Stimulated activated CD8-positive, alpha-beta memory T cell treated with anti-CD3 and anti-CD28 coated beads, Interleukin-7, amount 100 ng/mL, for 1 hour (primary cell): ENCODE measurements at places on chromosomes 5 and 9.

GRCh38 chr9:117407436-117408022 lies 7.3 kb downstream of the ASTN2 start:
- DNase-seq: no peak

GRCh38 chr5:136061630-136062365 lies 33.0 kb downstream of the TGFBI start:
- no peak for DNase-seq

DNA sequence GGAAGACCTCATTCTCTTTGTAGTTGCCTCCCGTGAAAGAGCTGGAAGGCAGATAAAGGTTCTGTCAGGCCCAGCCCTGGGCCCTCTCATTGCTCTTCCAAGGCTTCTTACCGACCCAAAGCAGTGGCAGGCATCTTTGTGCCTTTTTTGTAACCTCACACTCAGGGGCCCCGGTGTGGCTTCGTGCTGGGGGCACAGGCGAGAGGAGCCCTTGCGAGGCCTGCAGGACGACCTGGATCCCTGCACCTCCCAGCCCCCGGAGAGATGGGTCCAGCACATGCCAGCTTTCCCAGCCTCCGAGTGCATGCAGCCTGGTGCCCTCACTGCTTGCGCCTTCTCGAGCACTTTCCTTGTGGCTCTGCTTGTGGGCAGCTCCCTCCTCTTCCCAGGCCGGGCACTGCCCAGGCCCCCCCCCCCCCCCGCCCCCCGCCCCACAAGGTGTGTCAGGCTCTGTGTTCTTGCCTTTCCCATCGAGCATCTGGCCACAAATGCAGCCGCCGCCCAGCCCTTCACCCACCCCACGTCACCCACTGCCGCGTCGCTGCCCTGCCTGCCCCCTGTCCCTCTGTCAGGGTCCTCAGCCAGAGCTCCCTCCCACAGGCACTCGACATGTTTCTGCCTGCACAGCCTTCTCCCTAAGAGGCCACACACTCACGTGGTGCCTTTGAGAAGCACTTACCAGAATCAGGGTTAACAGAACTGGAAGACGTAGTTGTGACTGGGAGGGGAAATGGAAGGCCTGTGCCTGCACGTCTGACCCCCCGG lies 63.7 kb upstream of the CACNA1B start:
- no peak for DNase-seq

GRCh38 chr5:76404223-76405211 lies 1.4 kb downstream of the IQGAP2 start:
- peak; percentile 34 for DNase-seq

DNA sequence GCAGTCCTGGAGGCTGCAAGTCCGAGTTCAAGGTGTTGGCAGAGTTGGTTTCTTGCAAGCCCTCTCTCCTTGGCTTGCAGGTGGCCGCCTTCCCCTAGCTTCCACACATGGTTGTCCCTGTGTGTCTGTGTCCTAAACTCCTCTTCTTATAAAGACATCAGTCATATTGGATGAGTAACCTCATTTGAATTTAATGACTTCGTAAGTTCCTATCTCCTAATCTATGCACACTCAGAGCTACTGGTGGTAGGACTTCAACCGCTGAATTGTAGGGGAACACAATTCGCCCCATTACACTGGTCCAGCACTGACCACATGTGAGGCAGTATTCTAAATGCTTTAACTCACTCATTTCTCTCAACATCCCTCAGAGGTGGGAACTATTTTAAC lies 25.9 kb upstream of the ADAMTS2 start:
- no peak for DNase-seq

GRCh38 chr5:148740966-148741742 lies 85.3 kb upstream of the ADRB2 start:
- DNase-seq: no peak

GRCh38 chr9:137989156-137989555 lies 111.6 kb downstream of the CACNA1B start:
- DNase-seq: no peak

- no peak for DNase-seq
Observed at GRCh38 chr9:2424619-2425033, 197.0 kb upstream of the VLDLR start.

- DNase-seq: no peak
Observed at GRCh38 chr5:150122536-150123481, 32.8 kb downstream of the PDGFRB start.

- no peak for DNase-seq
Observed at GRCh38 chr9:135772056-135772646, 70.2 kb downstream of the KCNT1 start.

DNA sequence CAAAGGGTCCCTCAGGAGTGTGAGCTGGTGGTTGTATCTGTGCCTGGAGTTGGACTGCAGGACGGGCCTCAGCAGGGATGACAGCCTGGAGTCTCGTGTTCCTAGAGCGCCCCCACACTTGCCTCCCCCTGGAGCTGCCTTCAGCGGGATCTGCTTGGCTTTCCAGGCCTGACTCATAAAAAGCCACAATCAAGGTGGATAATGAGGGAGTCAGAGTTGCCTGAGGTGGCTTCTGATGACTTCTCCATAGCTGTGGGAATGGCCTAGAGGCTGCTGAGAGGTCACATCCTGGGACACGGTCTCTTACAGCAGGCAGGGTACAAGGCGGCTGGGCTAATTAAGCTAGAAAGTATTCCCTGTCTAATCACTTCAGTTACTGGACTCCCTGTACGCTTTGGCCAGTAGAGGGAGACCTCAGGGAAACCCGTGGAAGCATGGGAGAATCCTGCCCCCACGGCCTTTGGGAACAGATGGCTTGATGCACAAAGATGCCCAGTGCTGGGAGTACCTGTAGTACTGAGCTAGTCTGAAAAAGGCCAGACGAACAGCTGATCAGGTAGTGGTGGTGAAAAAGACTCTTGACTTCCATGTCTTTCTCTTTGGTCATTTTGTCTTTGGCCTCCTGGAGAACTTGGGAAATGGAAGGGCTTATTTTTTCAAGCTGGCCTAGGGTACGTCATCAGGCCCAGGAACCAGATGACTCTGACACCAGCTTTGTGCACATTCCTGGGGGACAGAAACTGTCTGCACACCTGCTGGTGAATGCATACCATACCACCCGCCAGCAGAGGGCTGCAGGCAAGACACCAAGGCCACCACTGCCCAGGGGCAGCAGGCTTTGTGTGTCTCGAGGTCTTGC lies 16.1 kb upstream of the FRRS1L start:
- no peak for DNase-seq

DNA sequence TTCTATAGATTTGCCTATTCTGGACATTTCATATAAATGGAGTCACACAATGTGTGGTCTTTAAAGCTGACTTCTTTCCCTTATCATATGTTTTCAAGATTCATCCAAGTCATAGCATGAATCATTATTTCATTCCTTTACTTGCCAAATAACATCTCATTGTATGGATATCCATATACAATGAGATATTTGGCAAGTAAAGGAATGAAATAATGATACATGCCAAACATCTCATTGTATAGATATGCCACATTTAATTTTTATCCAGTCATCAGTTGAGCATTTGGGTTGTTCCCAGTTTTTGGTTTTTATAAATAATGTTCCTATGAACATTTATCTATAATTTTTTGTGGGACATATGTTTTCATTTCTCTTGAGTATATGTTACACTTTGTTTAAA lies 20.5 kb upstream of the OR2K2 start:
- DNase-seq: no peak

- no peak for DNase-seq
Observed at GRCh38 chr5:118937393-118938061, 50.8 kb downstream of the DTWD2 start.

- DNase-seq: no peak
Observed at GRCh38 chr9:84789463-84789830, 119.9 kb downstream of the NTRK2 start.

DNA sequence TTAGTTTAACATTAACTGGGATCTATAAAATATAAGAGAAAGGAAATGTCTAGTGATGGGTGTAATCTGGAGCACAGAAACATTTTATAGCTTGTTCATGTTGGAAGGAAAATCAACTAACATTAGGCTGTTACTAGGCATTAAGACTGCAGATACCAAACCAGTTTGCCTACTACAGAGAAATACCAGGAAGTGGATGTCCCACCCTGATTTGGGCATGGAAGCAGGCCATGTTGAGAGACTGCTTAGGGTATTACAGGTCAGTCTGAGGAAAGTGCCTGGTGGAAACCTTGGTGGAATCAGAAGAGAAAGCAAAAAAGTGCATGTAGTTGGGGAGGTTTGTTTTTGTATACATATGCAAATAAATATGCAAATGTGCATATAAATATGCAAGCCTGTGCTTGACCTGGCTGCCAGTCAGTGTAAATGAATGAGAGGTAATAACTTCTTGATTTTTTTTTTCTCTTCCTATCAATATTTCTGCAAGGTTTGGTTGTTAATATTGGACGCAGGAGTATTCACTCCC lies 9.6 kb upstream of the CCDC112 start:
- DNase-seq: no peak

DNA sequence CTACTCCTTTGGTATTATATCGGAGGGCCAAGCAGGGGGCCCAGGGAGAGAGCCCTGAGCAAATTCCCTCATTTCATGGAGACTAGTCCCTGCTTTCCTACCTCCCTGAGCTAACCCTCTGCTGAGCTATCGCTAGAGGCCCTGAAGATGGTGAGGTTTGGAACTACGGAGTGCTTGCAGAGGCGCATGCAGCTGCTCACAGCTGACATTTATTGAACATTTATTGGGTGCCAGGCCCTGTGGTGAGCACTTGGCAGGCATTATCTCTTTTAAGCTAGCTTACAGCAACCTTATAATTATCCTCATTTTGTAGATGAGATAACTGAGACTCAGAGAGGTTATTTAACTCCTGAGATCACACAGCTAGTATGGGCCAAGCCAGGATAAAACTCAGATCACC lies 9.8 kb downstream of the FAT2 start:
- no peak for DNase-seq

GRCh38 chr9:69976152-69976551 lies 67.5 kb upstream of the MAMDC2 start:
- DNase-seq: no peak

DNA sequence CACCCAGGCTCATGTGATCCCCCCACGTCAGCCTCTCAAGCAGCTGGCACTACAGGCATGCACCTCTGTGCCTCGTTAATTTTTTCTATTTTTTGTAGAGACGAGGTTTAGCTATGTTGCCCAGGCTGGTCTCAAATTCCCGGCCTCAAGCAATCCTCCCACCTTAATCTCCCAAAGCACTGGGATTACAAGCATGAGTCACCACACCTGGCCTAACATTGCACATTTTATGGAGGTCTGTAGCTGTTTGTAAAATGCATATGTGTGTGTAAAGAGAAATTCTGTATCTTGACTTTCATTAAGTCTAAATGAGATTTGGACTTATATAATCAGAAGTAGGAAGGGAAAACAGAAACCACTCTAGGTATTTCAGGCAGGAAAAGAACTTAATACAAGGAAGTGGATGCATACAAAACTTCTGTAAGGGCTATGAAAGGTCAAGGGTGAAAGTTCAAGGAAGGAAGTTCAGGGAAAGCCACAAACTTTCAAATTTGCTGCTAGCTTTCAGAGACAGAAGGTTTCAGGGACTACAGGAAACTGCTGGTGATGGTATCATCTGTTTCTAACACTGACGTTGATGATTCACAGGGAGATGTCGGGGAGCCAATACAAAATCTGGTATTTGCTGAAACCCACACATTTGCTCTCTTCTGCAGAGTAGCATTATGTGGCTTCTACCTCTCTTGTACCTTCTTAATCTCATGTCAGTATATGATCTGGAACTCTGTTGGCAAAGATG lies 209.4 kb downstream of the PIK3R1 start:
- no peak for DNase-seq

DNA sequence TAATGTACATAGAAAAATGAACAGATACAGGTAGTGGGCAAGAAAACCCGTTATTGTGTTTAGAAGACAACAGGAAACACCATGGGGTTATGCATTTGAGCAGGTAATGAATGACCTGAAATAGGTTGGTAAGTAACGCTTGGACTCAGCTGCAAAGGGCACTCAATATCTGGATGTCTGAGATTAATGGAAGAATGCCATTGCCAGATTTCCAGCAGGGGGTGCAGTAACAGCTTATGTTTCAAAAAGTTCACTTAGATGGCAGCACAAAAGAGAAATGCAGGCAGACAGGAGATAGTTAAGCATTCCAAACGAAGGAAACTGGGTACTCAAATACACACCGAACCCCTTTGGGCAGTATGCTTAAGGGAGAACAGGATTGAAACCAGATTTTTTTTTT lies 285.5 kb upstream of the VLDLR start:
- no peak for DNase-seq

DNA sequence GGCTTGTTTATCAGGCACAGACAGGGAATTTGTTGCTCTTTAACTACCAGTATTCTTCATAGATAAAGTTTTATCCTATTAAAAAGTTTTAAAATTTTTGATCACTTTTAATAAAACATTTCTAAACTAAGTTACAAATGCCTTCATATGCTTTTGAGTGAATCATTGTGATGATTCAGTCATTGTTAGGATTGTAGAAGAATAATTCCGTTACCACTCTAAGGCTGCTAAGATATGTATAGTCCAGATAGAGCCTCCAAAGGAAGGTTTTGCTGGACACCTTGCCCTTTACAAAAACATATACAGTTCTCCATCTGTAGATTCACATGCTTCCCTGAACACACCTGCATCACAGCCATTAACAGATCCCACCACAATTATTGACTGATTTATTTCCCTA lies 233.7 kb downstream of the SPOCK1 start:
- no peak for DNase-seq

- no peak for DNase-seq
Observed at GRCh38 chr5:125181955-125182354, 435.5 kb upstream of the ZNF608 start.

DNA sequence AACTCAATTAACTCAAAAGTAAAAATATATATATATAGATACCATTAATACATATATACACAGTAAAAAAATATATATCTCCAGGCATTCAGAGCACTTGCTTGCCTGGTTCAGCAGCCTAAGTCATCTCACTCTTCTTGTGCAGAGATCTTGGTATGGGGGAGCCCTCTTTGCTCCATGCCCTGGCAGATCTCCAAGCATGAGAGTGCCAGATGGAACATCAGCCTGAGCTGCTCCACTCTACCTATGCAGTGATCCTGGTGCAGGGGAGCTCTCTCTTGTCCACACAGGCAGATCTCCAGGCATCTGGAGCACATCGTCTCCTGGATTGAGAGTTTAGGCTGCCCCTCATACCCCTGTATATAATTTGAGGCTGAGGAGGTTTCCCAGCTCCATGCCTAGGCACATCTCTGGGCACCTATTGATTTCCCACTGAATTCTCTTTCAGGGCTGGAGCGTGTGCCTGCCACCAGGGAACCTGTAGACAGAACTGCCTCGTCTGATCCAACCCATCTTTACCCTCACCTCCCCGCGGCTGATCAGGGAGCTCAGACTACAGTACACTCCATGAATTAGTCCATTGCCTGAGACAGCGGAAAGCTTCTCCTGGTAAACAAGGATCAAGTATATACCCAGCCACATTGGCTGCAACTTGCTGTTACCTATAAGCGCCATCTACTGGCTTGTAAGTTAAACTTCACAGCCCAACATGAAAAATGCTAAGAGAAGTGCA lies 342.4 kb upstream of the GRIA1 start:
- DNase-seq: no peak

DNA sequence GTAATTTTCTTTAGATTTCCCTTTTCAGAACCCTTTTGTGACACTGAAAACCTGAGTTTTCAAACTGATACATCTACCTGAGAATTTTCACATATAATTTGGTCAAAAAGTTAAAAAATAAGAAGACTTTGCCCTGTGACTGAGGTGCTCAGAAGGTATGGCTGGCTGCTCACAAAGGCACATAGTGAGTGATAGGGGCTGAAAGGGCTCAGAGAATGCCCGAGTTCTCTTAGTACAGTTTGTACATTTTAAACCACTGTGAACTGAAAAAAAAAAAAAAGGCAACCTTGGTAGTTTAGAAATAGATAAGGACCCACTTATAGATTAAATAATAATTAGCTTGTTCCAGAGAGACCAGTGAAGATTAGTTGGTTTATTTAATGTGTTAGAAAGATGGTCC lies 18.1 kb upstream of the PSAT1 start:
- no peak for DNase-seq
